ENCODE measurements at places on chromosomes 1 and 21.

DNA sequence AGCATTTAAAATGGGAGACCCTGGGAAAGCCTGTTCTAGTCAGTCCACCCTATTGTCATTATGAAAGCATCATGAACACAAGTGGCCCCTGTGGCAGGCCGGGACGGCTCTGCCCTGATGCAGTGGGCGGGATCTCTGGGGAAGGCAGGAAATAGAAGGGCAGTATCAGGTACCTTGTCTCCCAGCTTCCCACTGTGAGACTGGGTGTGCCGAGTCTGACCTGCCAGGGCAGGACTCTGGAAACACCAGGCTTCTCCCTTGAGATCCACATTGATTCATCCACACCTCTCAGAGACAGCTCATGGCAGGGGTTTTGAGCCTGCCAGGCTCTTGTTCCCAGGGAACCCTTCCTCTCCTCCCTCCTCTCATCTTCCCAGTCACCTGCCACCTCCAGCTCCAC is 24.5 kb upstream of the GNPAT start:
- DNase-seq, result no peak

DNA sequence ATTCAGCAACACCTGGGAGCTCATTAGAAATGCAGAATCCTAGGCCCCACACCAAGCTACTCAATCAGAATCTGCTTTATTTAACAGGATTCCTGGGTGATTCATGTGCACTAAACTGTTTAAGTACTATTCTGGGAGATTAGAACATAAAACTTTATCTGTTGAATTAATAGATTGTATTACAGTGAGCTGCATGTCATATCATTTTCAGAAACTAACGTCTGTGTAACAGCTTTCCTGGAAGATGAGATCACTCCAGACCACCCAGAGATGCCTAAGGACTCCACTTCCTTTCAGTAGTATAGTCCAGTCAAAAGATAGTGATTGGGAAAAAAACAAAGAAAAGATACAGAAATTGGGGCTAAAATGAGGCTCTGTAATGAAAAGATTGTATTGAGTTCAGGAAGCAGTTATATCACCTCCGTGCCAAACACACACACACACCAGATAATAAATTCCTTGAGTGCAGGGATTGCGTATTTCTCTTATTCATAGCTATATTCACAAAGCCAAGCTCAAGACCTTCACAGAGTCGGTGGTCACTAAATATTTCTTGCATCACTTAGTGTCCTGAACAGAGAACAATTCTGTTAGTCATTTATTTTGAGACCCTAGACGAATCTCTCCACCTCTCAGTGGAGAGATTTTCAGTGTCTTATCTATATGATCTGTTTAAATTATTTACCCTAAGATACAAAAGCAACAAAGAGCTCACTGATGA is 178.2 kb downstream of the DSCAM start:
- DNase-seq, result no peak

GRCh38 chr1:47262787-47263413 is 30.9 kb upstream of the TAL1 start:
- DNase-seq, result peak; percentile 11

GRCh38 chr1:159594625-159595405 is 7.2 kb downstream of the APCS start:
- DNase-seq, result no peak

DNA sequence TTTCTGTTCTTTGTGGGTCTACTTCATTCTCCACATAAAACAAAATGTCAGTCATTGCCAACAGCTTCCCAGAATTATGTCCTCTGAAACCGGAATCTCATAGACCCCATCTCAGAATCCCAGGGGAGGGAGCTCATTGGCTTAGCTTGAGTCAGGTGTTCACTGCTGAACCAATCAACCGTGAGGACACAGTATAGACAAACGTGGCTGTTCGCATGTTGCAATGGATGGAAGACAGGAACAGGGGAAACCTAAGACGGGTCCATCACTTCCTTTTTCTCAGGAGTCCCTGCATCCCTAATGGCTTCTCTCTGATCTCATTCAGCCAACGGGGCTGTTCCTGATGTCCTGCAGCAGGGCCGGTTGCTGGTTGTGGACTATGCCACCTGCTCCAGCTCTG is 9.1 kb downstream of the CELA2A start:
- DNase-seq, result no peak

DNA sequence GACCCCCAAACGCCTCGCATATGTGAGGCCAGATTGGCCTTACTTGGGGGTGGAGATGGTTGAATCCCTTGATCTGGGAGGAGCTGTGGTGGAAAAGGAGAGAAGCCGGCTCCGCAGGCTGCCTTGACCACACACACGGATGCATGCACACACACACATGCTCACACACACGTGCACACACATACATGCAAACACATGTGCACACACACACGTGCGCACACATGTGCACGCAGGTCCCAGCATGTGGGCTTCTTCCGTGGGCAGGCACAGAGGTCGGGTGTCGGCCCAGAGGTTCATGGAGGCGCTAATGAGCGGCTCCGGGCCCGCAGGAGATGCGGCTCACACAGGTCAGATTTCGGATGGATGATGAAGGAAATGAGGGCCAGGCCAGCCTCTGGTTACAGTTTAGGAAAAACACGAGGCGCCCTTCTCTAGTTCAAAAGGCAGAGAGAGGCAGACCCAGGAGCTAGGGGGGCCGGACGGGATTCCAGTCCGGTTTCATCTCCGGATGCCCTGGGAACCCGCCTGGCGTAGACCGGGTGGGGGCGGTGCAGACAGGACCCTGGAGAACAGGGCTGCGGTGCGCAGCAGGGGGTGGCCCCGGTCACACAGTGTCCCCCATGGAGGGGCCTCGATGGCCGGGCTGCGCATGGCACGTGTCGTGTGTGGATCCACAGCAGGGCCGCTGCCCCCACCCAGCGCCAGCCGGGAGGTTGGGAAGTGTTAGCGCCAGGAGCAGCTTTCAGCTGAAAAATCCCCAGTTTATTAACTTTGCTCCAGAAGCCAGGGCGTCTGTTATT is 91.1 kb upstream of the ACTRT2 start:
- DNase-seq, result no peak

DNA sequence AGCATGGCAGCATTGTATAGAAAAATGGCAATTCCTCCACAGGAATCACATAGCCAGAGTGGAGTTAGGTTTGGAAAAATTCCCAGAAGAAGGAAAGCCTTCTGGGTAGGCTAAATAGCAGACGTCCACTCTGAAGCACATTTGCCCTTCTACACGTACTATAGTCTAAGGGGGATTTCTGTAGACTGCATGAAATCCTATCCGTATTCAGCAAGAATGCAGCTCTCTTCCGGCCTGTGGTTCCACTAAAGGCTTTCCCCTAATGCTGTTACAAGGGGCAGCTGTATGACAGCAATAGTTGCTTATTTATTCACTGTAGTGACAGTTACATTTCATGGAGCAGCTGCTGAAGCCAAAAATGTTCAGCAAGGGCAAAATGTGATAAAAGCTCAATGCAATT is 263.6 kb downstream of the RWDD3 start:
- no peak for DNase-seq

DNA sequence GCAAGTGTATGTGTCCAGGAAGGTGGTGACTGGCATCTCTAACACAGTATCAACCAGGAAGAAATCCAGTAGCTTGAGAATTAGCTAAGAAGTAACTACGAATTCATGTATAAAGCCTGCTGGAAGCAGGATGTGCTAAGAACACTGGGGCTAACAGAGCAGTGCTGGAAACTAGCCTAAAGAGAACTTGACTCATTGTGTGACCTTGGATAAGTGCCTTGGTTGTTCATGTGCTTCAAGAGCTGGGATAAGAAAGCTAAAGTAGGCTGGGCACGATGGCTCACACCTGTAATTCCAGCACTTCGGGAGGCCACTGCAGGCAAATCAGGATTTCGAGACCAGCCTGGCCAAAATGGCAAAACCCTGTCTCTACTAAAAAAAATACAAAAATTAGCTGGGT is 186.9 kb downstream of the RRAGC start:
- DNase-seq, result no peak

DNA sequence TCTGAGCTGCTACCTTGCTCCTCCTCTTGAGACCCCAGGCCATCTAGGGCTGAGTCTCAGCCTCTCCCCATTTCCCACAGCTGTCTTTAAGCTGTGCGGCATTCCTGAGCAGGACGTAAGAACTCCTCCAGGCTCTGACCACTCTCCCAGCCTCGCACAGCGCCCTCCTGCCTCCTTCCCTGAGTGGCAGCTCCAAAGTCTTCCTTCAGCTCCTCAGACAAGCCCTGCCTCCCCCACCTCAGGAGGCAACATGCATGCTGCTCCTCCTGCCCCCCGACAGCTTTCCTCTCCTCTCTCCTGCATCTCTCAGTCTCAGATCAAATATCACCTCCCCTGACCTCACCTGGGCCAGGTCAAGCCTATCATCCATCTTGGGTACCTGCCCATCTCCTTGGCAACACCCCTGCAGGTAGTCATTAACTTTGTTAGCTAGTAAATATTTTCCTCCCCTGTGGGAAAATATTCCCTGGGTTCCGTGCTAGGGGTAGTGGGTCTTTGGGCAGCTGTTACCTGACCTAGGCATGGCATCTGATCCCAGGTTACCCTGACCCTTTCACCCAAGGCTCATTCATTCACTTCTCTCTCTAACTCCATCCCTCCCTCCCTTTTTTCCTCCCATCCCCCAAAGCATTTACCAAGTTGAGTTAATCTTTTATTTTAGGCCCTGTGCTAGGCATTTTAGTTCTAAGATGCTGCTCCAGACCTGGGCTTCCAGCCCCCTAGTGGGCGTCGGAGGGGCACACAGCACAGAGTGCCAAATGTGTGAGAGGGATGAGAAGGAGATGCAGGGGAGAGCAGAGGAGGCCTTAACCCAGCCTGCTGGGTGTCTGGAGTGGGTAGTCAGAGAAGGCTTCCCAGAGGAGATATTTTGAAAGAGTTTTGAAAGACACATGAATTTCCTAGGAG is 419.9 kb downstream of the PTPRU start:
- DNase-seq, result no peak

DNA sequence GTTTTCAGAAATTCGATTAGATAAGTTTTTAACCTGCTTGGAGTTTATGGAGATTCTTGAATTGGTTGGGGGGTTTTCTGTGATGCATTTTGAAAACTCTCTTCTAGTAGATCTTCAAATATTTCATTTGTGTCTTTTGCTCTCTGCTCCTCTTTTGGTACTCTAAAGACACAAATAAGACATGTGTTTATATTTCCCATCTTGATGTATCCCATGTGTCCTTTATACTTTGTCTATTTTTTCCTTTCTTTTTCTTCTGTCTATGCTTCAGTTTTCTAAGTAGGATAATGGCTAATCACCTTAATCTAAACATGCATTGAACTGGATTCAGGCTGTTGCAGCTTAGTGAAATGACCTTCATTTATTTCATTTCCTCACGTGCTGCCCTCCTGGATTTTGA is 63.8 kb upstream of the C1orf87 start:
- DNase-seq, result no peak

- no peak for DNase-seq
Measured at GRCh38 chr1:233281711-233282581, 13.6 kb downstream of the PCNX2 start.

DNA sequence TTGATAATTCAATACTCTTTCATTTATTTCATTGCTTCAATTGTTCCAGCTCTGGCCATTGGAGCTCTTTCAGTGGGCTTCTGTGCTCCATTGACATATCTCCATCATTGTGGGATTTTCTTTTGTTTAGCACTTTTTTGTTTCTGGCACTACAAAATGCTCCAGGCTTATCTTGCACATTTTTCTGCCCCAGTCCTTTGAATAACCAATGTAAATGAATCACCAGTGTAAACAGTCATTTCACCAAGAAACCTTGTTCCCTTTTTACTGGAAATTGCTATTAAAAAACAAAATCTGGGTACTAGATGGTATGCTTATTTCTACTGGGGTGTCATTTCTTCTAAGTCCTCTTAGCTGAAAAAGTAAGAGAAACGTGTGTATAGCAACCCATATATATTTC is 173.0 kb upstream of the LYPLAL1 start:
- DNase-seq, result no peak

DNA sequence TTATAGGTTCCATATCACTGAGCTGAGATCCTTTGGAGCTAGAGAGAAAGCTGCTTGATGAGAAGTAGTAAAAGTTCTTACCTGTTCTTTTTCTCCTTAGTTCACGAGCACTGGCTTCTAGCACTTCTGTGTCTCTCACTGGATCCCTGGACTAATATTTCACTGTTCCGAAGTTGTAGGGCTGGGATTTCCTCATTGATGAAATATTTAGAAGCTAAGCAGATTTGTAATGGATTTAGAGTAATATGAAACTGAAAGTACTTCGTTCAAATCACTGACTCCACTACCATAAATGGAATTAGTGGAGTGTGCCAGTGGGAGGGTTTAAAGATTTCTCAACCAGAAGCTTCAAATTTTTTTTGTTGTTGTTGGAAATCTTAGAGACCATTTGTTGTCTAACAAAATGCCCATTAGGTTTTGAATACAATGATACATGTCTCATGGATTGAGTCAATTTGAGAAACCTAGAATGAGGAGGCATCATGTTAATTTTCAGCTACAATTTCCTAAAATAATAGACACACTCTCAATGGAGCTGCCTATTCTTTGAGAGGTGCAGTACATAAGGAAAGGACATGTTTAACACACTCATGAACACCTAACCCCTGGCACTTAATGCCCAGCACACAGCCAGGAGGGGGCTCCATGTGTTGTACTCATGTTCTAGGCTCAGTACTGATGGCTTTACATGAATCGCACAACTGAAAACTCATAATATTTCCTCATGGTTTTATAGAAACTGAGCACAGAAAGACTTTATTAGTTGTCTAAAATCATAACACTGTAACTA is at the start of gene GBP1:
TSS of gene GBP1 (minus strand) at position 130 of the 790 bp plus-strand sequence. CDS start 1,974 bp downstream, outside the sequence.
- DNase-seq, result no peak

DNA sequence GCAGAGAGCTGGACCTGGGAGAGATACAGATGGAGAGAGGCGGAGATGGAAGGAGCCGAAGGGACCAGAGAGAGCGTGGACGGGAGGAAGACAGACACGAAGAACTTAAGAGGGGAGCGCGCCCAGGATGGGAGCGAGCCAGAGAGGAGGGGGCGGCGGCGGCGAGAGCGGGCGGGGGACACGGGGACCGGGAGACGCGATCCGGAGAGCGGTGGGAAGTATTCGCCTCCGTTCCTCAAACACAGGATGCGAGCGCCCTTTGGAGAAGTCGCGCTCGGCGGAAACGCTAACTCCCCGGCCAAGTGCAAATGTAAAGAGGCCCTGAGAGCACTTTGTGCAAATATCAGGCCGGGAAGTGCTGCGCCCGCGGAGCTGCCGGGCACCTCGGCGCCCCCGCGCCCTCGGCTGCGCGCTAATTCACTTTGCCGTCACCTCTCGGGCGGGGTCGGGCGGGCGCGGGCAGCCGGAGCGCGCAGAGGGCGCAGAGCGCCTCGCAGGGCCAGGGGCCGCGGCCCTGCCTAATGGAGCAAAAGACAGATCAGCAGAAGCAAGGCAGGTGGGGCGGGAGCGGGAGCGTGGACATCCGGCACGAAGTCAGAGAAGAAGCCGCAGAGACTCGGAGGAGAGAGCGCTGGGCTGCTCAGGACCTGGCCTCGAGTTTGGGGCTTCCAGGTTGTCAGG is 281.2 kb downstream of the RRAGC start:
- no peak for DNase-seq
